ENCODE measurements at places on chromosomes 5 and 9.

GRCh38 chr5:139138109-139138508 lies 60.1 kb downstream of the SIL1 start:
- no peak for DNase-seq

DNA sequence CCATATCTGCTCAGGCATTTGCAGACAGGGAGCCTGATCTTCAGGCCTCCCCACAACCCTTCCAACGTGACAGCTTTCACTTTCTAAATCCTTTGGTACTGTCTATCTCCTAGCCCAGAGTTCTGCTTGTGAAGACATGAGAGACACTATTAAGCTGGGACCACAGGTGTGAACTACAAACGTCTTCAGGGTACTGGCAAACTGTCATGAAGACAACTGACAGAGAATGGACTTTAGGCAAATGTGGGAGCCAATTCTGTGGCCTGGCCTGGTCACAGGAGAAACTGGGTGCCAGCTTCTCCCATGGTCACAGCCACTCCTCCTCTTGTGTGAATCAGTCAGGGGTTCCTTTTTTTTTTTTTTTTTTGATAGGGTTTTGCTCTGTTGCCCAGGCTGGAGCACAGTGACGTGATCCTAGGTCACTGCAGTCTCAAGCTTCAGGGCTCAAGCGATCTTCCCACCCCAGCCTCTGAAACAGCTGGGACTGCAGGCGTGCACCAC lies 10.4 kb downstream of the TRIM14 start:
- no peak for DNase-seq

- DNase-seq, result no peak
Observed at GRCh38 chr9:94967482-94967881, 241.0 kb downstream of the AOPEP start.

DNA sequence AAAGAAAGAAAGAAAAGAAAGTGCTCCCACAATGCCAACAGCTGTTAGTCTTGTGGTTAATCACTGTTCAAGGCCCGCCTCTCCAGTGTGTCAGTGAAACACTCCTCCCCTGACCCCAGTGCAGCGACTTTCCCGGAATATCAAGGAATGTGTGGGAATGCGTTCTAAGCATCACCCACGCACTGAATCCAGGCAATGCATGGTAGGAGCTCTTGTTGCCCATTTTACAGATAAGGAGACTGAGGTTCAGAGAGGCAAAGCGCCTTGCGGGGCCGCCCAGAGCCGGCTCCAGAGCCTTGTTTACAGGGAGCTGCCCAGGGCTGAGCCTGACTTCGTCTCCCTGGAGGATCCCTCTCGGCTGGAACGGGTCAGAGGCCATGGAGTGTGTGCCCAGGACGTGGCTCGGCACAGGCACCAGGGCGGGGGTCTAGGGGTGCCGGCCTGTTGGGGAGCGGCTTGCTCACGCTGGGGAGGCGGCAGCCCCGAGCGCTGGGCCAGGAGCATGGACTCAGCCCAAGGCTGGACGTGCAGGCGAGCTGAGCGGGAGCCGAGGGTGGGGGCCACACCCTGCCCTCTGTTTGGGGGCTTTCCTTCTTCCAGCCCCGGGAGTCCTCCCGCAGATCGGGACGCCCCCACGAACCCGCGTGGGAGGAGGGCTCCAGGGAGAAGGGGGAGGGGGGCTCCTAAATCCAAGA lies 823 bp downstream of the ST6GALNAC6 start:
- DNase-seq, result peak; percentile 45

- no peak for DNase-seq
Observed at GRCh38 chr9:125987420-125987819, 240.2 kb downstream of the PBX3 start.

DNA sequence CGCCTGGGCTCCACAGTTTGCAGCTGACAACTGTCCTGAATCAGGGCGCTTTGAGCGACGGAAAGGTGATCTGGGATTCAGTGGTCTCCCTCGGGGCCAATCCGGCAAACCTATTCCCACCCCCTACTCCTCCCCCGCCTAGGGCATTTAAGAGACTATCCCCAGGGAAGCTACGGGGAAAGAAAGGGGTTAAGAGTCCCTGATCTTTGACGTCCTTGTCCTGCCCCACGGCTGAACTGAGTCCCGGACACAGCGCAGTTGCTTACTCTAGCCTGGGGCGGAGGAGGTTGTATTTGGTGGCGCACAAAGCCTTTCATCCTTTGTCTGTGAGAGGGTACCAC lies 3.4 kb downstream of the RORB start:
- no peak for DNase-seq

GRCh38 chr9:70260606-70261005 lies 1.8 kb downstream of the SMC5 start:
- no peak for DNase-seq

- DNase-seq, result no peak
Observed at GRCh38 chr9:113568081-113568435, 104.5 kb downstream of the RGS3 start.

DNA sequence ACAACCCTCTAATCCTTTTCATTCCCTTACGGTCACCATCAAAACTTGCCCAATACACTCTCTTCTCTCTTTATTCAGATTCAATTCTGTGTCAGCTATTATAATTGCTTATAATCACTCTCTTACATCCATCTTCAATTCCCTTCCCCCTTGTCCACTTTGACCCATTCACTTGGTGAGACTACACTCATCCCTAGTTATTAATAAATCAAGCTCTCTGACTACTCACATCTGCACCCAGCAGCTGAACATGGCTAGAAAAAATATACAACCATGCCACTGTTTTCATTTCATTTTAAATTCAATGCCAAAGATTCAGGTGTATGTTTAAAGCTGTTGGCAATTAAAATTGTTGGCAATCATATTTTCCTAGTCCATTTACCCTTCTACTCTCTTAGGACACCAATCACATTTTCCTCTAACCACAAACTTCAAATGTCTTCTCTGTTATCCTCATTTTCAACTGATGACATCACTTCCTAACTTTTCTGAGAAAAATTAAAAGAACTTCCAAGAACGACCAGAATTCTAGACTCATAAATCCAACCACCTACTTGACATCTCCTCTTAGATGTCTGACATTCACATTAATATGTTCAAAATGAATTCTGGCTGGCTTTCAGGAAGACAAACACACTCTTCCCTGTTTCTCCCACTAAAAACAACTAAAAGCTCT lies 5.5 kb downstream of the C5orf15 start:
- DNase-seq, result no peak

DNA sequence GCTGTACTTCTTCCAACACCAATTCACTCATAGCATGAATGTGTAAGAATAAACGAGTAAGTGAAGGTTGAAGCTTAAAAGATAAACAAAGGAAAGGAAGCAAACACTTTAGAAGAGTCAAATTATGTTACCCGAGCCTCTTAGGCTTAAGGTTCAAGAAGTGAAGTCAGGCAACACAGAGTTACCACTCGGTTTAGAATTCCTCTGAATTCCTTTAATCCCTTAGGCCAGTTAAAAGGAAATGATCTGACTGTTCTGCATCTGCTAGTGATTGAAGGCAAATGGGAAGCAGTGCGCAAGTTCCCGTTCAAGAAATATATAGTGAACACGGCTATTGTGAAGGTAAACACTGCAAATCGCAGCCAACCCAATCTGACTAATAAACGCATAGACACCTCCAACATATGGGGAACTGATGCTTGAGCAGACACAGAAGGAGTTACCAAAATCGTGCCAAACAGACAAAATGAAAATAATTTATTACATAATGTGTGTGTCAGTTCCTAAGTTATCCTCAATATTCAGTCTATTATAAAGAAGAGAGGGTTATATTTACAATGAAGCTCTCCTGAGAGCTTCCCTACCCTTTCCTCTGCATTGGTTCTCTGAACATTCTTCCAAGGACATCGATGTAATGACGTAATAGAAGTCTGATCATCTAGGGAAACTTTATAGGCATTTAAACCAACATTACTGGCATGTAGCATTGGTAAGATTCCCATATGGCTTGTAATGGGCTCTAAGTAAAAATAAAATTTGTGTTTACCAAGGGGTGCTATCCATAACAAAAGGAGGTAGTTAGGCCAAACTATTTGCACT lies 837.1 kb upstream of the ZNF608 start:
- DNase-seq, result no peak

DNA sequence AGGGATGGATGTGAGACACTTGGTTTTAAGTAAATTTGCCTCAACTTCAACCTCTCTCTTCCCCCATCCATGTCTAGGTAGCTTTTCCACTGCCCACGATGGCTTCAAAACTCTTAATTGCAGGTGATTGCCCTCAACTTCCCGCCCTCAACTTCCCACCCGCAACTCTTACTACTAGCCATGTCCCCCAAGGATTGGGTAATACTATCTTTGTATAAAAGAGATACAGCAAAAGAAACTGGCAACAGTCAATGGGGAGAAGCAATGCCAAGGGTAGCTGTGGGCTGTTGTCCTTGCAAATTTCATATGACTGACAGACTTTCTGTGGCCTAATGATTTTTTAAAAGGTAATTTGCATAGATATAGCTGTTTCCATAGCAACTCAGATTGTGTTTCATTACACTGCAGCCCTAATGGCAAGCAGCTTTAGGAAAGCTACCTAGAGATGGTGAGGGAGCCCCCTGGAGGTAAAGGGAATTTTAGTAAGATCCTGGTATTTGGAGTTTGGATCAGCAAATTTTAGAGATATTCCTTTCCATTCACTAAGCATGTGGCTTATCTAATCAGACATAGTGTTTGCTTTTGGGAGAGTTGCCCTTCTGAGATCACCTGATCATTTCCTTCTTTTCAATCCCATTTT lies 421.5 kb upstream of the DAP start:
- peak; percentile 17 for DNase-seq

DNA sequence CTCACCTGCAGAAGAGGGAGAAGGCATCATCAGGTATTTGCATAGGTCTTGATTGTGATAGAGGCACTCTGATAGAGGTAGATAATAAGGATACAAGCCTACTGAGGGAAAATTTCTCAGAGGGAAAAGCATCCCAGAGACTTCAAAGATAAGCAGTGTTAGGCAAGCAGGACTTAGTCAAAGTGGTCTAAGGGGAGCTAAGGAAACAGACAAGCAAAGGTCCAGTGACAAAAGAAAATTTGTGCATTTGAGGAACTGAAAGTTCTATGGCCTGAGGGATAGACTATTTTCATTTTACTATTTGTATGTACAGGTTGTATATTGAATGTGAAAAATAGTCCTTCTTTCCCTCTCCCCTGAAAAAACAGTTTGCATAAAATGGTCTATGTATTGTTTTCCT lies 27.4 kb downstream of the OXCT1 start:
- no peak for DNase-seq

DNA sequence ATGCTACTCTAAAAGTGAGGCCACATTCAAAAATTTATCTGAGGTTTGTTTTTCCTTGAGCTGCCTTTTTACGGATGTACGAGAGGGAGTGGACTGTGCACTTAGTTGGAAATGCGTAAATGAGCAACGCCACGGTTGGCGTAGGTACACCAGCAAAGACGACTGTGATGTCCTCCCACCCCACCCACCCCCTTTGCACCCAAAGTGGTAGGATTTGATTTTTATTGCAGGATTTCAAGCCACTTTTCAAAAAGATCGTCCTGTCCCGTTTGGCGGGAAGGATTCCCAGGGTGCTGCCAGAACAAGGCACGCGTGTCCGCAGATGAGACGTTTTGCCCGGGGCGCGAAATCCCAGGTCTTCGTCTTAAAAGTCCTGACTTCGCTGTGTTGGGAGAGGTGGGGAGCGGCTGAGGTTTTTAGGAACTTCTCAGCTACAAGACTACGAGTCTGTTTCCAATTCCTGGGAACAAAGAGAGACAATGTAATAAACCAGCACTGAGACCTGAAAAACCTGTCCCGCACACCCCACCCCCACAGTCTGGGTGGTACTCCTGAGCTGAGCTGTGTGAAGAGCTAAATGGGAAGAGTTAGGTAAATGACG lies 1.0 kb upstream of the TLE1 start:
- DNase-seq, result no peak

DNA sequence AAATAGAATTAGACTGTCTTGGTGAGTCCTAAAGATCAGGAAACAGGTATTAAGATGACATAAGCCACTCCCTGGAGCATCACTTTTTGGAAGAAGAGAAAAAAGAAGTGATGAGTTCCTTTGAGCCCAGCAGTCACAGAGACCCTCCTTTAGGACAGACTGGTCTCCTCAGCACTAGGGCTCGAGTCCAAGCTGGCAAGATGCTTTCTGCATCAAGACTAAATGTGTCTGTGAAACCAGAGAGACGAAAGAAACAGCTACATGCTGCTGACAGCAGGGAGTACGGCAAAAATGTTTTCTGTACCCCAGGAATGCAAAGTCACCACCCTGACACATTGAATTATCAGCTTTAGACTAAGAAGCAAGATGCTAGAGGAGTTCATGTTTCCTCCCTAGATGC lies 184.5 kb downstream of the CRB2 start:
- DNase-seq, result no peak

DNA sequence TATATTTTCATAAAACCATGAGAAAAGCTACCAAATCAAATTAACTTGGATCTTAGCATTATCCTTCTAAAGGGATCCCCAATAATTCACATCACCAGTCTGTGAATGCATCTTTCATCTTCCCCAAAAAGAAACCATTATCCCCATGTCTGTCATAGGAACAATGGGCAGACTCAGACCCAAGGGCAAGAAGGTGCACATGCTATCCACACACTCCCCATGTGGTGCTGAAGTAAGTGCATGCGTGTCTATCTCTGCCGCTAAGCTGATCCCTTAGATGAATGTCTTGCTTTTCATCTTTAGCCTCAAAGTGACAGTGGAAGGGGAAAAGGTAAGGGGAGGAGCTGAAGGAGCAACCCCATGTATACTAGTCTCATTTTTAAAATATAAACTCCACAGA lies 10.2 kb downstream of the SPOCK1 start:
- no peak for DNase-seq
